GM23248 (cell line): ENCODE measurements at places on chromosomes 5 and 9. TPM values are rescaled to one million over a fixed set of nuclear protein-coding genes. Genes with fewer than 3 reads are reported as not detected.

DNA sequence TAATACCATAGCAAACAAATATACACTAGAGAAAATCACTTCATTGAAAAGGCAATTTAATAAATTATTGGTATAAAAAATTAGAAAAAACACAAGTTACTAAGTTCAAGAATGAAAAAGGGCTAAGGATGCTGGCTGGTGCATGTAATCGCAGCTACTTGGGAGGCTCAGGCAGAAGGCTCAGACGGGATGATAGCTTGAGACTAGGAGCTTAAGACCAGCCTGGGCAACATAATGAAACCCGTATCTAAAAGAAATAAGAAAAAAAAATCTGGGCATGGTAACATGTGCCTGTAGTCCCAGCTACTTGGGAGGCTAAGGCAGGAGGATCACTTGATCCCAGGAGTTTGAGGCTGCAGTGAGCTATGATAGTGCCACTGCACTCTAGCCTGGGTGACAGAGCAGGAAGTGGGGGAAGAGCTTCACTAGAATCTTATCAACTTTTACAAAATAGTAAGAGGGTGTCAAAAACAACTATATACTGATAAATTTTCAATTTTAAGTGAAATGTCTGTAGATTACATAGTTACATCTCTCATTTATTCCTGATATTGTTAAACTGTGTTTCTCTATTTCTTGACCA, 42.2 kb upstream of the PPP2CA start:
- H3K27me3 ChIP-seq, result no peaks in the 10 kb centered on the region
- H3K4me1 ChIP-seq, result no peaks in the 10 kb centered on the region
- H3K4me3 ChIP-seq, result no peak overlapping the region
- no peak overlapping the region for H3K27ac ChIP-seq

DNA sequence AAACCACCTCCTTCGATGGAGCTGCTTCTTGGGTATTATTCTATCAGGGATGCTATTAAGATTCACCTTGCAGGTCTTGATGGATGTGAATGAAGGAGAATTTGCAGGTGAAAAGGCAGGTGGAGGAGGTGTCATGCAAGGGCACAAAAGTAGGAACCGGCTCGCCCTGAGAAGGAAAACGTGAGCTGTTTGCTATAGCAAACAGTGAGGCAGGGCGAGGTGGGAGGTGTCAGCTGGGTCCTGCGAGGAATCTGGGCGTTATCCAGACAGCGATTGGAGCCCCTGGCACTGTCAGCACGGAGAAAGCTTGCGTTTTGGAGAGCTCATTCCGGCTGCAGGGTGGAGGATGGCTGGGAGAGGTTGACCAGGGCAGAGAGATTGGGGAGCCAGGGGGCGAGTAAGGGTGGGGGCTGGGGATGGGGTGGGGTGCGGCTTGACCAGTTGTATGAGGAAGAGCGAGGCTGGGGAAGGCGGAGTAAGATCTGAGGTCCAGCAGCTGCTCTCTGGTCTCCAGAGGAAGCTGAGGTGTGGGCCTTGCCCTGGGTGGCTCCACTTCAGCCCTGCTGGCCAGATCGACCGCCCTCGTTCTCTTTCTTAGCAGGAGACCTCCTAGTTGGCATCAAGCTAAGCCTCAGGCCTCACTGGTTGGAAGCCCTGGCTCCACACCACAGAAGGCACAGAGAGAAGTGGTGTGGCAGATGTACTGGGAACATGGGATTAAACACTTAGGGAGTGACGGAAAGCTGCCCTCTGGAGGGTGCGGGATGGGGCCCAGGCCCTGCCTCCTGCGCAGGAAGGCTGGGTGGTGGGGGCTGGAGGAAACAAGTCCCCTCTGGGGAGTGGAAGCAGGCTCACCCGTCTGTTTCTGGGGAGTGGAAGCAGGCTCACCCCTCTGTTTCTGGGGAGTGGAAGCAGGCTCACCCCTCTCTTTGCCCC, 54.7 kb upstream of the NEURL1B start:
- peaks cover 71% of the 10 kb centered on the region for H3K27me3 ChIP-seq
- no peaks in the 10 kb centered on the region for H3K4me1 ChIP-seq
- H3K4me3 ChIP-seq, result no peak overlapping the region
- no peak overlapping the region for H3K27ac ChIP-seq
- DNase-seq, result no peak

DNA sequence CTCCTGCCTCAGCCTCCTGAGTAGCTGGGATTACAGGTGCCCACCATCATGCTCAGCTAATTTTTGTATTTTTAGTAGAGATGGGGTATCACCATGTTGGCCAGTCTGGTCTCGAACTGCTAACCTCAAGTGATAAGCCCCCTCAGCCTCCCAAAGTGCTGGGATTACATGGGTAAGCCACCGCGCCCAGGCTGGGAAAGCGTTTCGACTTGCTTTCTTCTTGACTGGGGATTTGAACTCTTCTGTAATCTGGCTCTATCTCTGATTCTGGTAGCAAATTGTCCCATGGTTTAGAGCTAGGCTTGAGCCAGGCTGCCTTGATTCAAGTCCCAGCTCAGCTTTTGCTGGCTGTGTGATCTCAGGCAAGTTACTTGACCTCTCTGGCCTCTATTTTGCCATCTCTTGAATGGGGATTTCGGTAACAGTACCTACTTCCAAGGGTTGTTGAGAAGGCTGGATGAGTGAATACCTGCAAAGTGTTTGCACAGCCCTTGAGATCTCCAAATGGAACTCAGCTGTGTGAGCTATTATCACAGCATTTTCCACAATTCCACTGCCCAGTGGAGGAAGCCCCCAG, 20.5 kb upstream of the MVB12B start:
- no peaks in the 10 kb centered on the region for H3K36me3 ChIP-seq
- no peak for DNase-seq
- H3K27me3 ChIP-seq, result no peaks in the 10 kb centered on the region
- H3K4me3 ChIP-seq, result no peak overlapping the region
- no peaks in the 10 kb centered on the region for H3K4me1 ChIP-seq
- no peak overlapping the region for H3K27ac ChIP-seq

- H3K27ac ChIP-seq, result no peak overlapping the region
- no peaks in the 10 kb centered on the region for H3K4me1 ChIP-seq
- no peak for DNase-seq
- H3K36me3 ChIP-seq, result no peaks in the 10 kb centered on the region
- H3K27me3 ChIP-seq, result no peaks in the 10 kb centered on the region
Observed at GRCh38 chr9:31320494-31320893, 1063.9 kb upstream of the ACO1 start.

- 0 out of 2 replicates have a peak, but pooled peaks cover 7% of the 10 kb centered on the region for H3K36me3 ChIP-seq
- H3K4me1 ChIP-seq, result peaks cover 29% of the 10 kb centered on the region
- no peaks in the 10 kb centered on the region for H3K27me3 ChIP-seq
- peak; percentile 88 for DNase-seq
- H3K4me3 ChIP-seq, result peak overlapping the region; percentile 88
- peak overlapping the region; percentile 42 for H3K27ac ChIP-seq
Observed at GRCh38 chr5:72108202-72109061, 1.2 kb downstream of the MAP1B start.

DNA sequence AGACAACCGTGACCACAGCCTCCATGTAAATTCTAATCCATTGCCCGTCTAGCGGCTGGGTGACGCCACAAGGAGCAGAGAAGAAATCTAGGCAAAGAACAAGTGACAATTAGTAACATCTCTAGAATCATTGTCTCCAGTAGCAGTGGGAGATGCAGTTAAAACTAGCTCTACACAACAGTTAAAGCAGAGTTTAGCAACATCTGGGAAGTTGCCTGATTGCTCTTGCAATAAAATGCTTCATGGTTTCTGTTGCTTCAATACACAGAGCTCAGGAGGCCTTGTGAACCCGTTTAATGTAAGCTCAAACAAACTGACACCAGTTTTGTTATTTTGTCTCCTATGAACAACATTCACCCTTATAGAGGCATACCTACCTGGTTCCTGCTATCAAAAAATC, 369.8 kb upstream of the PDE4D start:
- no peak overlapping the region for H3K4me3 ChIP-seq
- H3K36me3 ChIP-seq, result no peaks in the 10 kb centered on the region
- no peaks in the 10 kb centered on the region for H3K27me3 ChIP-seq
- DNase-seq, result no peak
- H3K4me1 ChIP-seq, result no peaks in the 10 kb centered on the region
- H3K27ac ChIP-seq, result no peak overlapping the region

DNA sequence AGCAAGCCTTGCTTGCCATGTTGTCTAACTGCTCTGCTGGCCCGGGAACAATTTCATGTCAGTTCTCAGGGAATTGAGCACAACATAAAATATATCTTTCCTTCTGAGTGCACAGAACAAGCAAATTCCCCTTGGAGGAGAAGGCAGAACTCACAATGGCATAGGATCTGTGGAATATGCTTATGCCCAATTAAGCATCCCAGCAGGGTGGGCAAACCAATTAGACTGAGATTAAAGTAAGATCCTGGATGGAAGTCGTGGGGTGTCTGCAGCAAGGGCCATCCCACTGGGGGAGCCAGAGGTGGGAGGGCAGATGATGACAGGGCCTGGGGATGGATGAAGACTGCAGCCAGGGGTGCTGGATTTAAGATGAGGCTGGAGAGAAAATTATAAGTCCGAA, 114.1 kb downstream of the BRINP1 start:
- no peak overlapping the region for H3K27ac ChIP-seq
- no peaks in the 10 kb centered on the region for H3K4me1 ChIP-seq
- H3K4me3 ChIP-seq, result no peak overlapping the region
- no peaks in the 10 kb centered on the region for H3K36me3 ChIP-seq
- no peak for DNase-seq
- H3K27me3 ChIP-seq, result no peaks in the 10 kb centered on the region

DNA sequence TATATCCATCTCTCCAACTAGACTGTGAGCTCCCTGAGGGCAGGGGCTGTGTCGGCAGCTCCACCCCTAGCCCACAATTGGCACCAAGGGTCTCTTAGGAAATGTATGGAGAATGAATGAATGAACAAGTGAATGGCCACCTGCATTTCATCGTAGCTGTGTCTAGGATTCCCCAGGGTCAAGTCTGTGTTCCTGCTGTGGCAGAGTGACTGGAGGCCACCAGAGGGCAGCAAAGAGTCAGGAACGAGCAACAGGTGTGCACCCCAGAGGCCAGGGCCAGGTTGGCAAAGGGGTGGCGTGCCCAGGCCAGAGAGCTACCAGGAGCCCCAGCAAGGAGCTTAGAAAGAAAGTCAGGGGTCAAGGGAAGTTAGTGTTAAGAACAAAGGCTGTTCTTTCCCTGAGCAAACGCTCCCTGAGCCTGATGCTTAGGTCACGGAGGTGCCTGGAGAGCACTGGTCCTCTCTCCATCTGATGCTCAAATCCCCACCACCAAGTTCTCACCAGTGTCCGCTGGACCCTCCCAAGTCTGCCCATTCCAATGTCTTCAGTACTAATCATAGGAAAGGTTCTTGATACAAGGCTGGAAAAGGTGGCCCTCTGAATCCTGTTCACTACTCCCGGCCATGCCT, 160.7 kb downstream of the PAX5 start:
- H3K4me3 ChIP-seq, result no peak overlapping the region
- no peak overlapping the region for H3K27ac ChIP-seq
- peak; percentile 61 for DNase-seq
- H3K36me3 ChIP-seq, result no peaks in the 10 kb centered on the region
- peaks cover 33% of the 10 kb centered on the region for H3K27me3 ChIP-seq
- no peaks in the 10 kb centered on the region for H3K4me1 ChIP-seq

DNA sequence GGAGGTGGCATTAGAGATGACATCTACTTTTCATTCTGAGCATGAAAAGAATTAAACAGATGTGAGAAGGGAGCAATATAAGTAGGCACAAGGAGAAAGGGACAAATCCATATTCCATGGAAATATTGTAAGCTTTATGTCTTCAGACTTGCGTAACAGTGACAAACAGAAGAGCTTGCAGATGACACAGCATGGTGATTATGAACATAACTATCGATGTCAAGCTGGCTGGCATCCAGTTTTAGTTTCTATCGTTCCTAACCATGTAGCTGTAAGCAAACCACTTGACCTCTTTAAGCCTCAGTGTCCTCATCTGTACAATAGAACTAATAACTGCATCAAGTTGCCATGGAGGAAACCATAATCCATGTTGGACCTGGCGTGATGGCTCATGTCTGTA, 246.7 kb upstream of the ADRA1B start:
- no peak overlapping the region for H3K27ac ChIP-seq
- DNase-seq, result no peak
- no peak overlapping the region for H3K4me3 ChIP-seq
- H3K4me1 ChIP-seq, result no peaks in the 10 kb centered on the region
- no peaks in the 10 kb centered on the region; the same call in 1 of the 2 replicates for H3K27me3 ChIP-seq

- DNase-seq, result no peak
- H3K27ac ChIP-seq, result no peak overlapping the region
- H3K27me3 ChIP-seq, result no peaks in the 10 kb centered on the region
- H3K4me3 ChIP-seq, result no peak overlapping the region
Observed at GRCh38 chr9:18611971-18612370, 138.0 kb downstream of the ADAMTSL1 start.

DNA sequence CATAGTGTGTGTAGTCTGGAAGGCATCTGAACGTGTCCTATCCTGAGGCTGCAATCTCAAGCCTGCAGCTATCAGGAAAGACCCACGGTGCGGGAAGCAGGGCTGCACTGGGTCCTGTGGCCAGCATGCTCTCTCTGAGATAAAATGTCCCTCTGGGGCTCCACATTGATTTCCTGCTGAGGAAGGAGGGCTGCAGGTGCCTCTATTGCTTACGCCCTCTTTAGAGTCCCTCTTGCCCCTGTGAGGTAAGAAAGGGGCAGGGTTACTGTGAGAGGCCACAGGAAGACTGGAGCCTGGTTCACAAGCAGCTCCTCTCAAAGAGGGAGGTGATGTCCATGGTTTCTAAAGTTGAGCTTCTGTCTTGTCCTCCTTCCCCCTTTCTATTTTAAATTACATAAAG, 299.9 kb upstream of the RFX3 start:
- H3K27ac ChIP-seq, result no peak overlapping the region
- no peaks in the 10 kb centered on the region for H3K36me3 ChIP-seq
- no peaks in the 10 kb centered on the region for H3K27me3 ChIP-seq
- peaks cover 29% of the 10 kb centered on the region for H3K4me1 ChIP-seq
- H3K4me3 ChIP-seq, result no peak overlapping the region

DNA sequence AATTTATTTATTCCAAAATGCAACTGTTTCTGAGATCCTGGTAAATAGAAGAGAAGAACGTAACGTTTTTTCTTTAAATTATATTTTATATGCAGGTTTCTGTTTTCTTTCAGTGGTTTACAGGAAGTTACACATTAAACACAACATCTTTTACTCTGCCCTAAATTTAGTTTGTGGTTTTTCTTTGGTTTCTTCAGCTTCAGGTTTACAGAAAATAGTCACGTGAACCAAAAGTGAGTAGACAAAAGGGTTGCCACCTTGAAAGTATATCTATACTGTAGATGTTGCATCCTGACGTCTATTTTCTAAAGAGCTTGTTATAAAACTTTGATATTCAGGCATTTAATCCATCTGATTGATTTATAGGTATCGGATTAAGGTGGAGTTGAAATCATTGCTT, 1236.6 kb downstream of the MAT2B start:
- no peaks in the 10 kb centered on the region for H3K36me3 ChIP-seq
- no peak overlapping the region for H3K27ac ChIP-seq
- no peak for DNase-seq
- no peaks in the 10 kb centered on the region for H3K4me1 ChIP-seq
- H3K27me3 ChIP-seq, result no peaks in the 10 kb centered on the region

Gene FOXD4L5
- total RNA-seq, result not detected in 2 replicates

Gene CER1
- total RNA-seq, result not detected in 2 replicates

Gene ST8SIA4
- under 0.01 TPM in 1 of 2 replicates, not detected in the other for total RNA-seq

Gene SLC23A1
- not detected in 2 replicates for total RNA-seq

Gene CDKN2B-AS1
- total RNA-seq, result 1.3 and 4.1 TPM in 2 replicates

Gene CDK5RAP2
- total RNA-seq, result 75.8 and 77.0 TPM in 2 replicates

Gene THOC3
- total RNA-seq, result 57.9 and 70.7 TPM in 2 replicates

Gene GGTA1
- total RNA-seq, result not detected in 2 replicates

Gene GFI1B
- not detected in 2 replicates for total RNA-seq

Gene CDH9
- total RNA-seq, result not detected in 2 replicates

Gene DAPK1
- 1.9 and 3.3 TPM in 2 replicates for total RNA-seq

Gene C9orf50
- total RNA-seq, result 0.32 TPM in 1 of 2 replicates, not detected in the other

Gene GABRA1
- not detected in 2 replicates for total RNA-seq

Gene N4BP3
- 0.32 and 0.38 TPM in 2 replicates for total RNA-seq
